ENCODE measurements at places on chromosomes 6 and 20.

GRCh38 chr6:27791182-27791943 is 120.8 kb downstream of the OR2B2 start:
- peak; percentile 85 for DNase-seq

DNA sequence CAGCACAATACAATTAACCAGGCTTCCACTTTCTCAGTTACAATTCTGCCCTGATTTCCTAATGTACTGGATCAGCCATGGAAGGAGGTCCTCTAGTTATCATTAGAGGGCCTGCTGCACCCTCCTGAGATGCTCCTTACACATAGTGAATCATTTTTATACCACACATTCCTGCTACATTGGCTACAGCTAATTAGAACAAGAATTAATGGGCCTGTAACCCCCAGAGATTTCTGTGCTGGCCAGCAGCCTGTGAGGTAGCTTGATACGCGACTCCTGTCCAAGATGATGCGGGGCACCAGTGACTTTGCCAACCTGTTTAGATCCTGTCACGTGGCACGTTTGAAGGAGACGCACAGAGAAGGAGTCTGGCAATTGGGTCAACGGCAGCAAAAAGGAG is 422.8 kb downstream of the EPM2A start:
- DNase-seq, result no peak

DNA sequence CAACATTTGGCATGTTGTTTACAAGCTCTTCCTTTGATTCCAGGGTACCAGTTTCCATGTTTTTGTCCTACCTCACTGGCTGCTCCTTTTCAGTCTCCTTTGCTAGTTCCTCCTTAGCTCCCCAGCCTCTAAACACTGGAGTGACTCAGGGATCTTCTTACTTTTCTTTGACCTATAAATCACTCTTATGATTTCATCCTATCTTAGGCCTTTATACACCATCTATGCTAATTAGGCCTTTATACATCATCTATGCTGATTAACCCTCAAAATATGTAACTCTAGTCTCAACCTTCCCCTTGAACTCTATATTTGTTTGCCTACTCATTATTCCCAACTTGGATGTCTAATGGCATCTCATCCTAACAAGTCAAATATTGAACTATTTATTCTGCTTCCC is 9.5 kb downstream of the TMEM30A start:
- DNase-seq, result peak; percentile 89

- DNase-seq, result peak; percentile 27
Measured at GRCh38 chr6:150899231-150899630, 33.7 kb downstream of the MTHFD1L start.

DNA sequence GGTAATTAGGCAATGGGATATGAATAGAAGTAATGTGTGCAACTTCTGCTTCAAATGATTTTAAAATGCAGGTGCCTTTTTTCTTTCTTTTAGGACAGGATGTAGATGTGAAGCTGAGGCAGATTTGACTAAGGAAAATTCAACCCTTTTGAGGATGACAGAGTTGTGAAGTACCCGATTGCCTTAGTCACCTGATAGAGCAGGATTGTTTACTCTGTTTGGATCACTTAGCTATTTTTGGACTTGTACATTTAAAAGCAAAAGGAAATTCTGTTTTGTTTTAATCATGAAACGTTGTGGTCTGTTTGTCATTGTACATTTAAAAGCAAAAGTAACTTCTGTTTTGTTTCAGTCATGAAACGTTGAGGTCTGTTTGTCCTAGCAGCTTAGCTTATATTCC is 143.4 kb downstream of the FAM83B start:
- DNase-seq, result no peak

DNA sequence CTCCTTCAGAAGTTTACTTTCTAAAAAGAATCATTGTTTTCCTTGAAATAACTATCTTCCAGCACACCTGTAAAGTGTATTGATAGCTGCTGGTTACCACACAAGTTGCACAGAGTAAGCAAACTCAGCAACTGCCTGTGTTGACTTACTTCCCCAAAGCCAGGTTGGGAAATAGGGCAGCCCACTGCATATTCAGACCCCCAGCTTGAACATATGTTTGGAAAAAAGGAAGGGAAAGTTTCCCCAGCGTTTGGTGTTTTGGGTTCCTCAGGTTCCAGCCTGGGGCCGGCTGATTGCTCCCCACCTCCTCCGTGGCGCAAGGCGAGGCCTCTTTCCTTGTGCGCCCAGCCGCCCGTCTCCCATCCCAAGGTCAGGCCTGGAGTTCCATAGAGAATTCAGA is 70.1 kb upstream of the QKI start:
- no peak for DNase-seq

GRCh38 chr6:108781419-108782100 is 66.7 kb upstream of the ARMC2 start:
- DNase-seq, result peak; percentile 34

DNA sequence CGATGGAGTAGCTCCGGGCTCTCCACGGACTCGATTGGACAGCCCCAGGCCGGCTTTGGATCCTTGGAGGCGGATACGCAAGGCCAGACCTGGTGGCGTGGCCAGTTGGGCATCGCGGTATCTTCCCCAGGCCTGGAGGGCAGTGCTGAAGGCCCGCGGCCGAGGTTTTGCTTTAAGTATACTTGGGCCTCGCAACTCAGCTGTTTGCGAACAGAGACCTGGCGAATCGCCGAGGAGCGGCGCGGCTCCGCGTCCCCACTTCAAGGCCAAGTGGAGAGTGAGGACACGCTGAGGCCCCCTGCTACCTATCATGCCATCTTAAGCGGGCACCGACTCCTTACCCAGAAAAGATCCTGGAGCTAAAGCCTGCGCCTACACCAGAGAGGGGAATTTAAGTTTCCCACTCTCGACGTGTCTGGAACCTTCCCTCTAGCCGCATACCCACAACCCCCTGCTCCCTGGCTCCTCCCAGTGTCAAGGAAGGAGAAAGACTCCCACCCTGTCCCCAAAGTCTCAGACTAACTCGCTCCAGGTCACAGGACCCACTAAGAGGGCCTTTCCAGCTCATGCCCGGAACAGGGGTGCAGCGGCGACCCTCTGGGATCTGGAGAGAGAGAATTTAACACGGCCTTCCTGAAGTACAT is 4.1 kb downstream of the LINC00237 start:
- no peak for DNase-seq

DNA sequence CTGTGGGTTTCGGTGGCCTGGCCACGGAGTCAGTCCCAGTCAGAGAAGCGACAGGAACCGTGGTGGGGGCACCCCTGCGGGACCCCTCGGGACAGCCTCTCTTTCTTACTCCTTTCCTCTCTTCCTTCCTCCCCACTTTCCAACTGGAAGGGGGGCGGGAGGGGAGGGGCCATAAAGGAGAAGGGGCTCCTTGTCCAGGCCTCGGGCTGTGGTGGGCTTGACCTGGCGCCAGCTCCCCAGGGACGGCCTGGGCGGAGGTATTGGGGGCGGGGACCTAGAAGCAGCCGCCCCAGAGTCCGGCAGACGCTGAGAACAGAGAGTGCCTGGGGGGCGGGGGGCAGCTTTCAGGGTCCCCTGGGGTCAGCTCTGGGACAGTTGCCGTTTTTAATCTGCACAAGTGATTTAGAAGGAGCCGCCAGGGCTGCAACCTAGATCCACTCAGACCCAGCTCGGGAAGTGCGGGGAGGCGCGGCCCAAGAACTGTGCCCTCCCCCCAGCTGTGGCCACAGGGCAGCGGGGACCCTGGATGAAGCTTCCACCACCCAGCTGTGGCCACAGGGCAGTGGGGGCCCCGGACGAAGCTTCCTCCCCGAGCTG is 6.4 kb upstream of the ABHD16B start:
- no peak for DNase-seq

- DNase-seq, result no peak
Measured at GRCh38 chr20:2701671-2702081, 9.1 kb downstream of the EBF4 start.

DNA sequence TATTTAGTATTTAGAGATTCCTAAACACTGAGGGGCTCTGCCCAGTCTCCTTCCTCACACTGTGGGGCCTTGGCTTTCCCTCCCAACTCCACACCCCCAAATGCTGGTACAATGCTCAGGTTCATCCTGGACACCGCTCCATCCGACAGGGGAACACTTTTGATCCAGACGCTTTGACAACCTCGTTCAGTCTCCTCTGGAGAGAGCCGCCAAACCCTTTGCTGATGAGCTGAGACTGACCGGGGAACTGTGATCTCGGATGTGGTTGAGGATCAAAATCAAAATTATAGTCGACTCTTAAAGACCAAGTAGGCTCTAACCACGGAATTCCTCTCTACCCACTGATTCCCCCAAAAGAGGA is 38.8 kb upstream of the HLA-E start:
- DNase-seq, result no peak

DNA sequence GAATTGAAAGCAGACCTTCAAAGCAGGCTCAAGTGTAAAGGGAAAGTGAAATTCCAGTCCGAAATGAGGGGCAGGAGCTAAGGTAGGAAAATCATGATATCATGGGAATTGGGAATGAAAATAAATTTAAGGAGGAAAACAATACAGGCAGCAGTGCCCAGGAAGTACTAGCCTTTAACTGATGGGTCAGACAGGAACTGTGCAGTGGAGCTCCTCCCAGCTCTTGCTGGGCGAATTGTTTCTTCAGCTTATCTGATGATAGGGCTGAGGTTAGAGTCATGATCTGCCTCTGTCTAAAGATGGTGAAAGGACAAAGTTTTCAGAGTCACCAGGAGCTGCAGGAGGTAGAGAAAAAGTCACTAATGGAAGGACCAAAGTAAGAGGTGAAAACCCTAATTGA is 457.9 kb upstream of the PTCHD4 start:
- DNase-seq, result no peak

GRCh38 chr20:47400685-47401084 is 44.2 kb upstream of the ZMYND8 start:
- DNase-seq, result no peak

- DNase-seq, result no peak
Measured at GRCh38 chr20:42376131-42376530, 758.0 kb upstream of the CHD6 start.

DNA sequence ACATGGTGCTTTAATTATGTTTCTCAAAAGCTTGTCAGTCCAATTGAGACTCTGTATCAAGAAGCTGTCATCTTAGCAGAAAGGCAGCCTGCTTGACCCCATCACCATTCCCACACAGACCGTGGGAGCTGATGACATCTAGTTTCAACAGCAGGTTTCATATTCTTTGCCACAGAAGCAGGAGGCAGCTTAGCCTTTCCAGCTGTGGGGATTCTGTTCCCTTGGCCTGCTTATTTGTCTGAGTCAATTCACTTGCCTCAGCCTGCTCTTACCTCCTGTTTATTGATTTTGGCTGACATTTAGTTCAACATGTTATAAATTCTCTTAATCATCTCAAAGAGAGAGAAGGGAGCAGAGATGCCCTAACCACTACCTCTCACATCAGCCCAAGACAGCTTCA is 527.7 kb downstream of the ADGRB3 start:
- DNase-seq, result peak; percentile 36

DNA sequence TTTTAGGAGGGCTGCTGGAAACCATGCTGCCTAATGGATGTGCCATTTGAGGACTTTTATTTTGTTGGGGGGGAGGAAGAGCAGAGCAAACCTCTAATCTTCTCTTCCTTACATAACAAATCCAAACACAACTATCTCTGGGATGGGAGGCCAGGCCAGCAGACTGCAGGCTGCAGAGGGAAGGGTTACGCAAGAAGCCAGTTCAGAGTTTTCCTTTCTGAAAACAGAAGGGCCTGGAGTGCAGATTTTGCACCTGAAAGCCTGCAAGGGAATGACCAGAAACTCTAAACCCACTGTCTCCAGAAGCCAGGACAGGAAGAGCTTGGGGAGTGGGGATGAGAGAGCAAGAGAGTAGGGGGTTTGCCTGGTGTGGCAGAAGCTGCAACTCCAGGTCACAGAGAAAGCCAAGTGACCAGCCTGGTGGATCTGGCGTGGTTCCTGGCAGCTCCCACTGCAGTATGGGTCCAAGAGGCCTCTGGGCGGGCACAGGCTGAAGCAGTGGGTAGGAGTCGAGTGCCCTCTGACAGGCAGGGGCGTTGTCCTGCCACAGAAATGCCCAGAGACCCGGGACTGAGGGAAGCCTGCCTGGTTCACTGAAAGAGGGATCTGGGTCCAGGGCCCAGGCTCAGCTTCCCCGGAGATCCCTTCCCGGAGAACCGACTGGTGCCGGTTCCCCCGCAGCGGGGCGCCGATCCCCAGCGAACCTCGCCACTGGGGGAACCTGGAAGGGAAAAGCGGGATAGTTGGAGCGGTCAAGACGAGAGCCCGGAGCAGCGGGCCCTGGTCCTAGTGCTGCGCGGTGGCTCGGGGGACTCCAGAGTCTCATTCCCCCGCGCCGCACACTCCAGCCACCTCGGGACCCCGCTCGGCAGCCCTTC is 6.7 kb downstream of the MAFB start:
- peak; percentile 19 for DNase-seq

DNA sequence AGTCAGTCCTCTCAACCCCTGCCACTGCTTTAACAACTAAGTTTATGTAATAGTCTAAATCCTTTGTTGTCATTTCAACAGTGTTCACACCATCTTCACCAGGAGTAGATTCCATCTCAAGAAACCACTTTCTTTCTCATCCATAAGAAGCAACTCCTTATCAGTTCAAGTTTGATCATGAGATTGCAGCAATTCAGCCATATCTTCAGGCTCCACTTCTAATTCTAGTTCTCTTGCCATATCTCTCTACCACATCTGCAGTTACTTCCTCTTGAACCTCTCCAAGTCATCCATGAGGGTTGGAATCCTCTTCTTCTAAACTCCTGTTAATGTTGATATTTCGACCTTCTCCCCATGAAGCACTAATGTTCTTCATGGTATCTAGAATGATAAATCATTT is 57.9 kb upstream of the FOXO3 start:
- DNase-seq, result no peak

- no peak for DNase-seq
Measured at GRCh38 chr20:24022621-24023180, 34.1 kb upstream of the GGTLC1 start.

- DNase-seq, result no peak
Measured at GRCh38 chr6:109485266-109485935, 2.4 kb upstream of the ZBTB24 start.

- DNase-seq, result no peak
Measured at GRCh38 chr20:38092260-38092857, 58.8 kb downstream of the RPRD1B start.

DNA sequence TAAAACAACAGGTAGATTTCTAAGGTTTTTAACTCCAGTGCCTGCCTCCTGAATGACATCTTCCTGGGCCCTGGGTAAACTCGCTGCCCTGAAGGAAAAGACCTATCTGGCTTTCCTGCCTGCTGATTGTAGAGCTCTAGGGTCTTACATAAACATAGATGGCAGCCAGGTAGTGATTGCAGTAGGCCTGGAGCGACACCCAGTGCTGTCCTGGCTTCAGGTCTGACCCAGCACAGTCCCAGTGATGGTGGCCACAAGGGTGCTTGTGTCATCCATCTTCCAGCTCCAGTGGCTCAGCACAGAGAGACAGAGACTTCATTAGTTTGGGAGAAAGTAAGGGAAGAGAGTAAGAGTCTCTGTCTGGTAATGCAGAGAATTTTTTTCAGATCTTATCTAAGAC is 542.9 kb upstream of the IMPG1 start:
- no peak for DNase-seq

GRCh38 chr20:46590443-46590842 is 40.0 kb upstream of the OCSTAMP start:
- DNase-seq, result no peak
